ENCODE measurements at places on chromosomes 3 and 15.

GRCh38 chr3:32586356-32586755 is 15.7 kb upstream of the DYNC1LI1 start:
- DNase-seq = no peak
- no peak overlapping the region for H3K27ac ChIP-seq
- H3K27me3 ChIP-seq = peaks cover 26% of the 10 kb centered on the region
- H3K4me3 ChIP-seq = no peak overlapping the region
- H3K36me3 ChIP-seq = no peaks in the 10 kb centered on the region

DNA sequence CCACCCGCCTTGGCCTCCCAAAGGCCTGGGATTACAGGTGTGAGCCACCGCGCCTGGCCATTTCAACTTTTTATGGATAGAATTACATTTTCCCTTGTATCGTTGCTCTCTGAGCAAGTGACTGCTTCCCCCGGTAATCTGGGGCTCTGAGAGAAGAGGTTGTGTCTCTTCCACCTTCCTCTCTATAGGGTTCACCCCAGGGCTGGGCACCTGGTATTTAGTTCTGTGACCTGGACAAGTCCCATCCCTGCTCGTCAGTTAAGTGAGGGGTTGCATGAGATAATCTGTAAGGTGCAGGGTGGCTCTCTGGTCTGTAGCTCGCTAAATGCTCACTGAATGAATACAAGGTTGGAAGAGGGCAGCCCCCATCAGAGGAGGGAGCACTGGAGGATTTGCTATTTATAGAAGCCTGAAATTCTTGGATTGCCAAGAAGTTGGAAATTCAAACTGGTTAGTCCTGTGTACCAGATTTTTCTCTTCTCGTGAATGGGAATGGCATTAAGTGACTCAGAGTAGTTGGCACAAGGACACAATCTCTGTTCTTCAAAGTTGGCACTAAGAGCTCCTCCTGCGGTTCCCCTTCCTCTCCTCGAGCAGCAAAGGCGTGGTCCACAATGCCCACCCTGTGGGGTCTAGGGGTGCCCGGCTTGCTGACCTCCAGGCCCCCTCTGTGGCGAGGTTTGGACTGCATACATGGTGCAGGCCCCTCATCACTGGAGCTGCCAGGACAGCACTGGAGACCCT is 68.1 kb upstream of the DLG1 start:
- H3K27me3 ChIP-seq = peaks cover 8% of the 10 kb centered on the region
- H3K4me1 ChIP-seq = peaks cover 76% of the 10 kb centered on the region
- H3K4me3 ChIP-seq = no peak overlapping the region

DNA sequence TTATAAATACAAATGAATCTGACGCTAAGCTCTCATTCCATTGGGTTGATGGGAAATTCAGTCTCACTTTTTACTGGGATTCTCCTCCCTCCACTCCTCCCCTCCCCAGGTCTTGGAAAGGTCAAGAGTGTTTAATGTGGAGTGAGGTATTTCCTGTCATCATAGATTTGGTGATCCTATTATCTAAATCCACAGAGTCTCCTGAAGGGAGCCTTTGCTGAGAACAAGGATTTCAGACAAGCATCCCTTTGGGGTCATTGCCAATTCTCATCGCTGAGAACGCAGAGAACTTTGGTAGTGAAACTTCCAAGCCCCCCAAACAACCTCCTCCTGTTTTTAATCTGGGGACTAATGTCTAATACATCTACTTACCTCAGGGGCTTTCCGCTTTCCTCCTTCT is 297.9 kb downstream of the OTOL1 start:
- peaks cover 2% of the 10 kb centered on the region for H3K27me3 ChIP-seq
- no peak for DNase-seq
- no peaks in the 10 kb centered on the region for H3K36me3 ChIP-seq
- H3K4me1 ChIP-seq = no peaks in the 10 kb centered on the region
- no peak overlapping the region for H3K27ac ChIP-seq

GRCh38 chr3:1056744-1057143 is 36.1 kb upstream of the CNTN6 start:
- no peak overlapping the region for H3K4me3 ChIP-seq
- H3K27me3 ChIP-seq = peaks cover 2% of the 10 kb centered on the region
- H3K36me3 ChIP-seq = no peaks in the 10 kb centered on the region

GRCh38 chr3:171516765-171517164 is 56.6 kb upstream of the TNIK start:
- no peak for DNase-seq
- H3K4me1 ChIP-seq = no peaks in the 10 kb centered on the region
- H3K27ac ChIP-seq = no peak overlapping the region
- no peaks in the 10 kb centered on the region for H3K36me3 ChIP-seq
- H3K27me3 ChIP-seq = peaks cover 15% of the 10 kb centered on the region

GRCh38 chr3:181956122-181956521 is 244.4 kb downstream of the SOX2 start:
- H3K36me3 ChIP-seq = no peaks in the 10 kb centered on the region
- H3K4me1 ChIP-seq = peaks cover 7% of the 10 kb centered on the region
- no peak overlapping the region for H3K4me3 ChIP-seq
- DNase-seq = no peak
- H3K27me3 ChIP-seq = peaks cover 3% of the 10 kb centered on the region

DNA sequence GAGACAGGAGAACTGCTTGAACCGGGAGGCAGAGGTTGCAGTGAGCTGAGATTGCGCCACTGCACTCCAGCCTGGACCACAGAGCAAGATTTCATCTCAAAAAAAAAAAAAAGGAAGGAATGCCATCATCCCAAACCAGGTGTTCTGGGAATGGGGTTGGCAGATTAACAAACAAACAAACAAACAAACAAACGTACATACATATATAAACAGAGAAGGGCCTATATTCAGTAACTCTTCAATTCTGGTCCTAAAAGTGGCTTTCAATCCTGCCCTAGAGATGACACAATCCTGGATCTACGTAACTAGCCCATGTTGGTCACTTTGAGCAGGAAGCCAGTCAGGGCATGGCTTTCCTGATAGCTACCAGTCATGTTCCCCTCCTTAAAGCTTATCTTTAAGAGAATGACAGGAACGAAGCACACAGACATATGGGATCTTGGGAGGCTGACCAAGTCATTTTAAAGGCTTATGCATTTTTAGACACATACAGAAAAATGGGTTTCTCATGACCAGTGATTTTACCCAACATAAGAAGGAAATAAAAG is 29.9 kb upstream of the RAB11A start:
- peaks cover 36% of the 10 kb centered on the region for H3K4me1 ChIP-seq
- H3K27ac ChIP-seq = peak overlapping the region; percentile 80
- no peak for DNase-seq
- no peak overlapping the region for H3K4me3 ChIP-seq
- peaks cover 3% of the 10 kb centered on the region for H3K27me3 ChIP-seq
- peaks cover 4% of the 10 kb centered on the region for H3K36me3 ChIP-seq

DNA sequence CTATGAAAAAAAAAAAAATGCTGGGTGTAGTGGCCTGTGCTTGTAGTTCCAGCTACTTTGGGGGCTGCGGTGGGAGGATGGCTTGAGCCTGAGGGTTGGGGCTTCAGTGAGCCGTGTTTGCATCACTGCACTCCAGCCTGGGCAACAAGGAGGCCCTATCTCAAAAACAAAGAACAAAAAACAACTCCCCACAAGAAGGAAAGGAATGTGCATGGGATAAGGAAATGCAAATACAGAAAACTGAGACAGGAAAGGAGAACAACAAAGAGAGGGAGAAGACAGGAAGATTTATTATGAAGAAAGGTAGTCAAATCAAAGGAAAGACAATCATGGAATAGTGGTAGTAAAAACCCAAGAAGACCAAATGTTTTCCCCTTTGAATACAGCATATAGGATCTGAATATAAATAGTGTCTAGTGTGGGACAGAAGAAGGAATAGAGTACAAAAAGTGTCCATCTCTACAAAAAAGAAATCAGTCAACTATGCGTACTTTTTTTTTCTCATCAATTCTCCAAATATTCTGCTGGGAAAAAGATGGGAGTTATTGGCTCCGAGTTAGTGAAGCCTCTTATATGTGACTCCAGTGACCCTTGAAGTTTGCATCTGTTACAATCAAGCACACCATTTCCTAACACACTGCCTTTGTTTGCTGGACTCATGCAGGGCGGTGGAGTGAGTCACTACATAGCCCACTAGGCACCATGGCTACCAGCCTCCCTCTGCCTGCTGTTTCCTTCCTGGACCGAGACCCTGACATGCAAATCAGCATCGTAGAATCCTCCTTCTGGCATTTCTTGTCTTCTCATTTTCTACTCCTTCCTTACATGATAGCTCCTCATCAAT is 101.2 kb upstream of the PTX3 start:
- no peaks in the 10 kb centered on the region for H3K27me3 ChIP-seq
- peak overlapping the region; percentile 82 for H3K27ac ChIP-seq
- no peaks in the 10 kb centered on the region for H3K36me3 ChIP-seq
- DNase-seq = peak; percentile 7
- H3K4me3 ChIP-seq = no peak overlapping the region

- peaks cover 17% of the 10 kb centered on the region for H3K4me1 ChIP-seq
- H3K36me3 ChIP-seq = no peaks in the 10 kb centered on the region
- no peak for DNase-seq
- H3K27ac ChIP-seq = no peak overlapping the region
- peaks cover 6% of the 10 kb centered on the region for H3K27me3 ChIP-seq
Observed at GRCh38 chr3:169179722-169180121, 483.8 kb downstream of the MECOM start.

DNA sequence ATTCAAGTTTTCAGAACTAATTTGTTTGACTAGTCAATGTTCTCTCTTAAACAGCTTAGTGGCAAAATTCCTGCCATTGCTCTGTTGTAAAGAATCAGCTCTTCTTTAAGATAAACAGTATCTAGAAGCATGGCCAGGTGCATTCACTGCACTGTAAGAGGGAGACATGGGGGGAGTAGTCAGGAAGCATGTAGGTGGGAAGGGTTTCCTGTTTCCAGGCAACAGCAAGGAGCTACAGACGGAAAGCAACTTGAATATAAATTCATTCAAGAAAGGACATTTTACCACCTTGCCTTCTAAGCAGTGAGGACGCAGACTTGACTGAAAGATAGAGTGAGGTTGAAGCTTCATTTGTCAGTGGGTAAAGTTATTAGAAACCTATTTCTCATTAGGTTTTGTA is 55.3 kb downstream of the BBX start:
- peaks cover 9% of the 10 kb centered on the region for H3K36me3 ChIP-seq
- peak overlapping the region; percentile 59 for H3K27ac ChIP-seq
- no peak for DNase-seq
- H3K4me1 ChIP-seq = peaks cover 33% of the 10 kb centered on the region

- H3K27me3 ChIP-seq = peaks cover 4% of the 10 kb centered on the region
- H3K4me3 ChIP-seq = no peak overlapping the region
- no peaks in the 10 kb centered on the region for H3K36me3 ChIP-seq
- no peak for DNase-seq
Observed at GRCh38 chr15:23758891-23759290, 71.8 kb upstream of the NDN start.

GRCh38 chr15:48049736-48050135 is 71.1 kb upstream of the SLC24A5 start:
- no peak overlapping the region for H3K4me3 ChIP-seq
- H3K4me1 ChIP-seq = peaks cover 24% of the 10 kb centered on the region
- DNase-seq = no peak
- H3K27ac ChIP-seq = no peak overlapping the region
- H3K27me3 ChIP-seq = peaks cover 1% of the 10 kb centered on the region

- H3K4me3 ChIP-seq = no peak overlapping the region
- H3K4me1 ChIP-seq = peaks cover 98% of the 10 kb centered on the region
- H3K36me3 ChIP-seq = peaks cover 4% of the 10 kb centered on the region
- peaks cover 2% of the 10 kb centered on the region for H3K27me3 ChIP-seq
Observed at GRCh38 chr15:61084944-61085367, 144.1 kb downstream of the RORA start.

DNA sequence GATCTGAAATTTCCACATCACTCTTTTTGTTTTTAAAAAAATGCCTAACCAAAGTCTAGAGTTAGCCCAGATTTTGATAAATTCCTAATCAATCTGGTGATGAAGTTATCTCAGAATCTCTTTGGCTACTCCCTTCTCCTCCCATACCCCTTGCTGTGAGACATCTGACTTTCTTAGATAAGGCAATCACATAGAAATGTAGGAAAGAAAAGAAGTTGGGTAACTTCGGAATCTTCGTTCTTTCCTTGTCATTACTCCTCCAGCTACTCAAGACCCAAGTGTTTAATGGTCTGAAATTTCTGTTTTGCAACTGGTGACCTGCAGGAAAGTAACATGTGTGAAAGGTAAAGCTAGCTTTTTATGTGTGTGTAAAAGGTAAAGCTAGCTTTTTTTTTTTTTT is 37.8 kb downstream of the MYL3 start:
- no peak overlapping the region for H3K4me3 ChIP-seq
- DNase-seq = no peak

DNA sequence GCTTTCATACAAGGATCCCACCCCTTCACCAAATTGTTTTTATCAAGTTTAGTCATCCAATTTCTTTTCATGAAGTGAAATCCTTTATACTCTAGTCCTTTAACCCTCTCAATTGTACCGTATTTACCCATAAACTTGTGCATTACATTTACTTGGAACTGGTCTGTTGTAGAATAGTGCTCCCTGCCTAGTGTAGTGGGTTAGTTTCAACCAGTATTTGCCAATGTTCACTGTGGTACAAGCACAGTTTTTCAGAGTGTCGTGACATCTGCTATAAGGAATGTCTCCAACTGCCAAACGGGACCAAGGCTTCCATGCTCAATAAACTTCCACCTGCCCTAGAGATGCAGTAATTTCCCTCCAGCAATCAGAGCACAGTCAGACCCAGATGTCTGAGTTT is 211.9 kb downstream of the KCNAB1 start:
- H3K4me3 ChIP-seq = no peak overlapping the region
- H3K27me3 ChIP-seq = no peaks in the 10 kb centered on the region
- no peak overlapping the region for H3K27ac ChIP-seq
- no peaks in the 10 kb centered on the region for H3K36me3 ChIP-seq
- H3K4me1 ChIP-seq = peaks cover 8% of the 10 kb centered on the region

GRCh38 chr3:194828116-194828515 is 142.4 kb downstream of the FAM43A start:
- no peak overlapping the region for H3K27ac ChIP-seq
- H3K36me3 ChIP-seq = no peaks in the 10 kb centered on the region
- H3K4me3 ChIP-seq = no peak overlapping the region
- peaks cover 6% of the 10 kb centered on the region for H3K27me3 ChIP-seq
- peaks cover 6% of the 10 kb centered on the region for H3K4me1 ChIP-seq
- DNase-seq = no peak

DNA sequence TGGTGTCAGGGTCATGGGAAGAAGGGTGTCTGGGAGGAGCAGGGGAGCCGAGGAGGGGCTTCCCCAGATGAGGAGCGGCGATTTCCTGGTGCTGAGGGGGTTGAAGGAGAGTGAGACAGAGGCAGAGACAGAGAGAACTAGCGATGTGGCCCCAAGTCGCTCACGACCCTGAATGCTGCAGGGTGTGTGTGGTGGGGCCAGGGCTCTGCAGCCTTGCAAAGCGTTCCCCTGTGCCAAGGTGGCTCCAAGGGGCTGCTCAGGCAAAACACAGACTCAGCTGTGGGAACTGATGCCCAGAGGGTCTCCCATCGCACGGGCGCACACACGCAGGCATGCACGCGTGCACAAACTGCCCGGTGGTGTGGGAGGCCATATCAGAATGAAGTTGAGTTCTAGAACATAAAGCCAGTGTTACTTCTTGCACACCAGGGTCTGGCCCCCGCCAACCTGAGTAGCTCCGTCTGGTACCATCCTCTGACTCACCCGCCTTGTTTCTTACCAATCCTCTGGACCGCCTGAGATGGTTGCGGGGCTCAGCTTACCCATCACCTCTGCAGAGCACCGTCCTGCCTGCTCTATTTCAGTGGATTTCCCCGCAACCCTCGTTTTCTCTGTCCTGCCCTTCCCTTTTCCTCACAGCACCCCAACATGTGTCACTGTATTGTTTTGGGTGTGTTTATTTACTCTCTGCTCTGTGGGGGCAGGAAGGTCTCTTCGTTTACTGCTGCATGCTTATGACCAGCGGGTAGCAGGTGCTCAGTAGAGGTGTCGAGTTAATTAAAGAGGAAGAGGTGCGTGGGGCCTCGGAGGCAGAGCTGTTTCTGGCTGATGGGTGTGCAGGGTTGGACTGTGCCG is 4.5 kb downstream of the MELTF start:
- no peaks in the 10 kb centered on the region for H3K36me3 ChIP-seq
- no peak overlapping the region for H3K4me3 ChIP-seq
- no peak overlapping the region for H3K27ac ChIP-seq
- peaks cover 54% of the 10 kb centered on the region for H3K4me1 ChIP-seq
- peaks cover 29% of the 10 kb centered on the region for H3K27me3 ChIP-seq
- no peak for DNase-seq

Measured in nephron progenitor cell (in vitro differentiated cells).